Amniotic stem cell (primary cell): ENCODE measurements at places on chromosomes 13 and 19.

GRCh38 chr19:43766755-43767043 is 11.9 kb upstream of the SMG9 start:
- DNase-seq, result no peak

DNA sequence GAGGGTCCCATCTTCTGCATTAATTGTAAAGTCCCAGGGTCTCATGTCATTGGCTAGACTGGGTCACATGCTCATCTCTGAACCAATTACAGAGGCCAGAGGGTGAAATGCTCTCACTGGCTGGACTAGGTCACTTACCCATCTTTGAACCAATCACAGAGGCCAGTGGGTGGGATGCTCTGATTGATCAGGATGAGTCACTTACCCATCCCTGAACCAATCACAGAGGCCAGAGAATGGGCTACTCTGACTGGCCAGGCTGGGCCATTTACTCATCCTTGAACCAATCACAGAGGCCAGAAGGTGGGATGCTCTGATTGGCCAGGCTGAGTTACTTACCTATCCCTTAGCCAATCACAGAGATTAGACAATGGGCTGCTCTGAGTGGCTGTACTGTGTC is 5.3 kb downstream of the MISP start:
- no peak for DNase-seq

GRCh38 chr19:54430306-54431254 is 15.3 kb downstream of the TTYH1 start:
- no peak for DNase-seq

DNA sequence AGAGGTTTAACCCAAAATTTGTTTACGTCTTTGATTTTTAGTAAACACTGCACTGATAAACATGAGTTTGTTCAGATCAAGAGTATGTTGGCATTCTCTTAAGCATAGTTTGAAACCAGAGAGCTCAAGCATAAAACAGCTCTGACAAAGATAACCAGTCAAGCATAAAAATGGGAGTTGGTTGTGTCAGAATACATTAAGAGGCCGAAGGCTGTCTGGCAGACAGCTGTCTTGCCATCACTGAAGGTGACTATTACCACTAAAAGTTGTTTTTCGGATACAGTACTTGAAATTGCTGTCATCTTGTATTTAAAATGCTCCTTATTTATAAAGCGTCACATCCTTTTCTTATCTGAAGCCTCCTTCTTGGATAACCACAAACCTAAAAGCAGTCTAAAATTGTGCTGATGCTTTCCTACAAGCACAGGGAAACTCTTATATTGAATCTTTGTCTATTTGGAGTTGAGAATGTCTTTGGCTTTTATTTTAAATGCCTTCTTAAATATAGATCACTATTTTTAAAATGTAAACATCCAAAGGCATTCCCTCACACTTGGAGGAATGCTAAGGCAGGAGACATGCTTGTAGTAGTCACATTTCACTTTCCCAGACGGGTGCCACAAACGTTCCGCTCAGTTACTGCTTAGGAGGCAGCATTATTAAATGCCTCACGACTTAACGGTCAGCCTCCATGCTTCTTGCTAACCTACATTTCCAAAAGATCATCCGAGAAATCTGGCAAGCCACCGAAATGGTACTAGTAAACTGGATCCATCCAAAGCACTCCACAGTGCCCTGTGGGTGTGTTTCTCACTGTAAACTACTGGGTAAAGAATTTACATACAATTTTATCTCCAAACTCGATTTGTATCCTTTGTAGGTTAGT is 1.5 kb downstream of the SMAD9 start:
- DNase-seq, result no peak

- DNase-seq, result no peak
These were observed 120.1 kb downstream of the RGCC start for GRCh38 chr13:41577436-41577835.

GRCh38 chr19:8458380-8458779 is 13.6 kb downstream of the HNRNPM start:
- DNase-seq, result no peak

GRCh38 chr13:45798851-45799250 is 52.7 kb downstream of the SIAH3 start:
- no peak for DNase-seq

DNA sequence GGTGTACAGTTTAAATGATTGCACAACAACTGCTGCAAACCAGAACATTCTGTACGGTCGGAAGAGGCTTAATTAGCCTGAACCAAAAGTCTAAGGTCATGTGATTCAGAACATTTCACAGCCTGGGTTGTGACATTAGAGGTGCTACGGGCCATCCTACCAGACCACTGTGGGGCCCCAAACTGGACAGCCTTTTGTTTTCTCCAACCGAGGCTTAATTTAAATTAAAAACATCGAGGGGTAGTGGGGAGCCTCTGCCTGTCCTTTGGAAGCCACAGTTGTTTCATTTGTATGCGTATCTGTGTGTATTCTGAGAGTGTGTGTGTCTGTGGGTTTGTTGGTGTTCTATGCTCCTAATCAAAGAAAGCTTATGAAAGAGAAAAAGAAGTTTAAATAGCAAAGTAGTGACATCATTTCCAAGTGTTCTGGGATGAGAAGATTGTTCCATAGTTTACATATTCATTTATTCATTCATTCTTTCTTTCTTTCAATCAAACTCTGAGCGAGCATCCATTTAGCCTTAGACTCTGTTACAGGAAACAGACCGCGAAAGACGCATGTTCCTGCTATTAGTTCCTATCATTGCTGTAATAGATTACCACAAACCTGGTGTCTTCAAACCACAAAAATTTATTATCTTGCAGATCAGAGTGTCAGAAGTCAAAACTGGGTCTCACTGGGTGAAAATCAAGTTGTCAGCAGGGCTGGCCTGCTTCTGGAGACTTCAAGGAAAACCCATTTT is 444.8 kb downstream of the FOXO1 start:
- no peak for DNase-seq

DNA sequence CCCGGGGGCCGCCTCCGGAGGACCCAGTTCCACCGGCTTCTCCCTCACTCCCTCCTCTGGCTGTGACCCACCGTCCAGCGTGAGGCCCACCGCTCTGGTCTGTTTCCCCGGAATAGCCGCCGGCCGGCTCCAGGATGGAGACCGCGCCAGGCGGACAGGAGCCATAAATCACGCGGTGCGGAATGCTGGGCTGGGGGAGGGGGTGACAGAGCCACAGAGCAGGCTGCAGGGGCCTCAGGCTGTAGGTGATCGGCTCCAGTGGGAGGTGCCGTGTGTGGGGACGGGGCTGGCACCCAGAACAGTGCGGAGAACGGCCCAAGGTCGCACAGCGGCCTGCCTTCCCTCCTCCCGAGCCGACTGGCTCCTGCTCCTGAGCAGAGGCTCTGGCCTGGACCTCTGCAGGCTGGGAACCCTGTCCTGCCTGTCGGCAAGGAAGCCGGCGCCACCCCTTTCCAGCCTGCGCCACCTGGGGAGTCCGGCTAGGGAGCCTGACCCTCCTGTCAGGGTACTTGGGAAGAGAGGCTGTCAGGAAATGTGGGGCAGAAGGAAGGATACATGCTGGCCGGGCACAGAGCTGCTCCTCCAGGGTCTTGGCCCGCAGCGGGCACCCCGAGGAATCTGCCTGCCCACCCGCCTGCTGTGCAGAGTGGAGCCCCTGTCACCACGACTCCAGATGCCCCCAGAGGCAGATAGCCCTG is 8.3 kb downstream of the PIAS4 start:
- DNase-seq, result no peak

GRCh38 chr19:40674291-40674690 is 16.2 kb downstream of the NUMBL start:
- no peak for DNase-seq

- no peak for DNase-seq
These were observed 44.5 kb downstream of the RFX2 start for GRCh38 chr19:6065685-6066374.

- DNase-seq, result no peak
These were observed 1168.9 kb downstream of the SLITRK5 start for GRCh38 chr13:88840085-88840484.

GRCh38 chr13:79703772-79704171 is 222.8 kb downstream of the NDFIP2 start:
- no peak for DNase-seq

GRCh38 chr19:4984438-4984990 is 15.6 kb downstream of the KDM4B start:
- no peak for DNase-seq

DNA sequence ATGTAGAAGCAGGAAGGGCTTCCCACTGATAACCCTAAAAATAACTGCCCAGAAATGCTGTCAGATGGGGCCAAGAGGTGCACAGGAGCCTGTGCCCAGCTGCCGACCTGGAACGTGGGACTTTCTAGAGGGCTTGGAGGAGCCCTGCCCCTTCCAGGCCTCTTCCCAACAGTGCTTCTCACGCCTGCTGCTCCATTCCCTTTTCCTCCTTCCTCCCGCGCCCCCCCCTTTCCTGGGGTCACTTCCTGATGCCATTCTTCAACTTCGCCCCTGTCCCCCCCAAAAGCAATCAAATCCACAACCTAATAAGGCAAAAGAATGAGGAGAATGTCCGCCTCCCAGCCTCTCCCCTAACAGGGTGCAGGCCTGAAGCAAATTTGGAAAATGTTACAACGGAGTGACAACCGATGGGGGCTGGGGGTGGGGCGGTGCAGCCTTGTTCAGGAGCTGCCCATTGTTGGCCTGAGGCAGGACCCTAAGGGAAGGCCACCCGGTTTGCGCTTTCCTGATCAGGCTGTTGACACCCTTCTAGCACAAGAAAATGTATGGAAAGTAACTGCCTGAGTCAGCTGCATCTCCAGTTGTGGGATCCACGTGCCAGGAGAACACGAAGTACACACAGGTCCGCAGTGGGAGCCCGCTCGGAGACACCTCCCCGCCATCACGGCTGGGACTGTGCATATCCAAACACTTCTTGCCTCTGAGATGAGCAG is 18.7 kb downstream of the ACTN4 start:
- DNase-seq, result no peak

DNA sequence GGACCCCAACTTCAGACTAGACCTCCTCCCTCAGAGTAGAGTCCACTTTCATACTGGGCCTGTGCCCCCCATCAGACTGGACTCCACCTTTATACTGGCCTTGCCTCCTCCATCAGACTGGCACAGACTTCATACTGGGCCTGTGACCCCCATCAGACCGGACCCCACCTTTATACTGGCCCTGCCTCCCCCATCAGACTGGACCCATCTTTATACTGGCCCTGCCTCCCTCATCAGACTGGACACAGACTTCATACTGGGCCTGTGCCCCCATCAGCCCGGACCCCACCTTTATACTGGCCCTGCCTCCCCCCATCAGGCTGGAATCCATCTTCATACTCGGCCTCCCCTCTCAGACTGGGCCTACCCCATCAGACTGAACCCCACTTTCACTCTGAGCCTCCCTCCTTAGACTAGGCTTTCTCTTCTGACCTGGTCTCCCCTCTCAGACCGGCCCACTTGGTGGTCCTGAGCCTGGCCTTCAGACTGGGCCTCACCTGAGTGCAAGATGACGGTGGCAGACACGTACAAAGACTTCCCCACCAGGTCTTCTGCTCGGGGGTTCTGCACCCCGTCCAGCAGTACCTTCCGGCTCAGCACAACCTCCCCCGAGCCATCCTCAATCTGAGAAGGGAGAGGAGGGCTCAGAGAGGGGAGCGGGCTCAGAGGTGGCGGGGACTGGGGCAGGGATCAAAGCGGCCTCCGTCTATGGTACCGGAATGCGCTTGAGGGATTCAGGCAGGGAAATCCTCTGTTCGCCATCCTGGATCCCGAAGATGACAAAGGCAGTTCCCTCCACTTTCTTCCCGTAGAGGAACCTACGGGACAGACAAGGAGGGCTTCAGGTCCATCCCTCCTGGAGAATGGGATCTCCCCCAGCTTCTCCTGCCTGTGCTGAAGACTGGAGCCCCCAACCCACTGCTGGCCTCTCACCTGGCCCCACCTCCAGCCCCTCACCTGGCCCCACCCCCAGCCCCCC is 7.5 kb downstream of the C3 start:
- no peak for DNase-seq

DNA sequence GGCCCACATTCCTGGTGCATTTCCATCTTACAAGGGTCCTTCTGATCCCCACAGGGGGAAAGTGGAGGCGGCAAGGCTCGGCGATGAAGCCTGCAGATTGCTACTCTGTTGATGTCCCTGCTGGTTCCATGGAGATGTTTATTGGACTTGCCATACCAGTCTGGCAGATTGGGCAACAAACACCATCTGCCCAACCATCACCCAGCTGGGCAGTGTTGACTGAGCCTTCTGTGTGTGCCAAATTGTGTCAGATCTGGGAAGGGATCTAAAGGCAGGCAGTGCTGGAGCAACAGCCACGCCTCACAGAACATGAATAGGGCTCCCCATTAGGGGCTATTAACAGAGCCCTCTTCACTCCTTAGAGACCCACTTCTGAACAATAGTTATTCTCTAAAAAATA is 35.0 kb downstream of the FLT1 start:
- DNase-seq, result no peak

DNA sequence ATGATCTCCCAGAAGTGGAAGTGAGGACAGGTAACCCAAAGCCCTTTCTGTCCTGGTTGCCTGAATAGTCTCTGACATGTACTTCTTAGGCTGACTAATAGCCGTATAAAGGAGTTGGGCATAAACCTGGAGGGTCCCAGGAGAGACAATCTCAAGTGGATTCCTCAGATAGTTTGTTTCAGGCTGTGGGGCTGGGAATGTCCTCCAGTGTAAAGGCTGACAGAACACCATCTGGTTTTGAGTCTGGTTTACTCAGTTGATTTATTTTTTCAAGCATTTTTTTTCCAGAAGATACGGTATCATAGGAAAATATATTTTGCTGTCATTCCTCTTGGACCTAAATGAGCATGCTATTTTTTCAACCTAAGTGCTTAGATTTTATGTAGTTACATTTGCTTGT is 15.2 kb downstream of the HTR2A start:
- DNase-seq, result no peak

- no peak for DNase-seq
These were observed 15.9 kb downstream of the MLLT1 start for GRCh38 chr19:6263735-6264444.

- DNase-seq, result peak; percentile 6
These were observed 524 bp downstream of the NAA16 start for GRCh38 chr13:41311406-41312175.

GRCh38 chr19:9709305-9709704 is 34.4 kb upstream of the ZNF562 start:
- no peak for DNase-seq

DNA sequence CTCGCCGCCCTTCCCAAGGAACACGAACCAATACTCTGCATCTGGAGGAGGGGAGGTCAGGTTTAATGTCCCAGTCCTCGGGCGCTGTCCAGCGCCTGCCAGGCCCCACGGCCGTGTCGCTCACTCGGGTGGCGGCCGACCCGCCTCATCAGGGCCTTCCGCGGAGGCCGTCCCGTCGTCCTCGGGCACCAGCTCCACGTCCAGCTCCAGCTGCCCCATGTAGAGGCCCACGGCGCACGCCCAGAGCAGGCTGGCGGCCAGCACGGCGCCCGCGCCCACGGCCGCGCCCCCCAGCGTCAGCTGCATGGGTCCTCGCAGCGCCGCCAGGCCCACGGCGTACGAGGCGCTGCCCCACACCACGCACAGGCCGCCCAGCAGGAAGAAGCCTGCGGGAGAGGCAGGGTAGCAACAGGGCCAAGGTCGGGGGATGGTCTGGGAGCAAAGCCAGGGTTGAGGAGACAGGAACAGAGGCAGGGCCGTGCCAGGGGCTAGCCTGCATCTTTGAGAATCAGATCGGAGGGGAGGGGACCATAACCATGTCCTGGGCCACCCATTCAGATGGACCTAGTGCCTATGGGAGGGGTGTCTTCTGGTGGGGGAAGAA is 2.5 kb downstream of the TMEM160 start:
- no peak for DNase-seq

- no peak for DNase-seq
These were observed 15.4 kb upstream of the CHAMP1 start for GRCh38 chr13:114298866-114299265.

GRCh38 chr19:55146705-55147273 is 2.2 kb downstream of the TNNT1 start:
- DNase-seq, result no peak
